CD4-positive, alpha-beta T cell (primary cell): ENCODE measurements at places on chromosomes 5 and 9. TPM values are rescaled to one million over a fixed set of nuclear protein-coding genes. Genes with fewer than 3 reads are reported as not detected.

- no peak for DNase-seq
- no peak overlapping the region for H3K27ac ChIP-seq
- peaks cover 5% of the 10 kb centered on the region for H3K4me1 ChIP-seq
- no peak overlapping the region for H3K4me3 ChIP-seq
Measured at GRCh38 chr5:6772886-6773285, 59.7 kb downstream of the TENT4A start.

DNA sequence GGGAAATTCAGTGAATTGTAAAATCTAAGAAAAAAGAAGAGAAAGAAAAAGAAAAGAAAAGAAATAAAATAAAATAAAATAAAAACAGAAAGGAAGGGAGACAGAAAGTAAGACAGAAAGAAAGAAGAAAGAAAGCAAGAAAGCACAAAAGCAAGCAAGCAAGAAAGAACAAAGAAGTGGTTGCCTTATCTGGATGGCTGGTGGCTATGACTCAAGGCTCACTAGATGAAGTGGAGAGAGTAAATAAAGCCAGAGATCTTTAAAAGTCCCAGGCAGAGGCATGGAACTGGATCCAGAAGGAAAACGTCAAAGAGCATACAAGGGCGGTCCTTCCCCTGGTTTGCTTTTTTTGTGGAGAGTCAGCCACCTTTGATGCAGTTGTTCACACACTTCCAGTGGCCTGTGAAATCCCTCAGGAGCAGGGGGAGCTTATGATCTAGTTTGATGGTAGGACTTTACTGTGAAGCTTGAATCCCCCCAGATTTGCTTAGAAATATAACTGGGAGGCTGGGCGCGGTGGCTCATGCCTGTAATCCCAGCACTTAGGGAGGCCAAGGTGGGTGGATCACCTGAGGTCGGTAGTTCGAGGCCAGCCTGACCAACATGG, 176.7 kb upstream of the HMHB1 start:
- H3K4me1 ChIP-seq = no peaks in the 10 kb centered on the region
- no peak for DNase-seq
- no peak overlapping the region for H3K4me3 ChIP-seq
- no peaks in the 10 kb centered on the region for H3K36me3 ChIP-seq
- H3K27ac ChIP-seq = no peak overlapping the region

DNA sequence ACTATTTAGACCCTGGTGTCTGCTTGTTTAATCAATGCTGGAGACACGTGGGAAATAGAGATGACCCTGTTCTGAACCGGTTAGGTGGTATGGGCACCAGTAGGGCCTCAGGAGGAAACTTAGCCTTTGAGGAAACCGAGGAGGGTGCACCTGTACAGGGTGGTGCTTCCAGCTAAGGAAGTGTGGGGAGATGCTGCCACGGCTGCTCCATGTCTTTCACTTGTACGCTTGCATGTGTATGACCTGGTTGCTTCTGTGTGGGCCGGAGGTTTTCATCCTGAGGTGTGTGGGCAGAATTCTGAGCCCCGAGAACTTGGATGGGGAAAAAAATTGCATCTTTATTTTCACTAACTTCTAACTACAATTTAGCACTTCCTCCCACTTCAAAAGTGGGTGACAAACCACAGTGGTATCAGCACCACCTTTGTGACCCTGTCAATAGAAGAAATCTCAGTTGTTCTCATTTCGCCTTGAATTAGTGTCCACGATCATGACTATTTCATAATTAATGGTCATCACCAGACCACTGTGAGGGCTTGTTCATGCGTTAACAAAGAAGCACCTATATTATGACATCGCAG, 99.8 kb upstream of the SPATA31C2 start:
- no peak overlapping the region for H3K27ac ChIP-seq
- peaks cover 2% of the 10 kb centered on the region for H3K27me3 ChIP-seq
- H3K4me1 ChIP-seq = peaks cover 7% of the 10 kb centered on the region
- DNase-seq = no peak
- no peaks in the 10 kb centered on the region for H3K36me3 ChIP-seq

GRCh38 chr5:105687493-105687892, 1983.2 kb downstream of the EFNA5 start:
- H3K27ac ChIP-seq = no peak overlapping the region
- no peaks in the 10 kb centered on the region for H3K36me3 ChIP-seq
- no peaks in the 10 kb centered on the region for H3K4me1 ChIP-seq
- H3K27me3 ChIP-seq = no peaks in the 10 kb centered on the region

DNA sequence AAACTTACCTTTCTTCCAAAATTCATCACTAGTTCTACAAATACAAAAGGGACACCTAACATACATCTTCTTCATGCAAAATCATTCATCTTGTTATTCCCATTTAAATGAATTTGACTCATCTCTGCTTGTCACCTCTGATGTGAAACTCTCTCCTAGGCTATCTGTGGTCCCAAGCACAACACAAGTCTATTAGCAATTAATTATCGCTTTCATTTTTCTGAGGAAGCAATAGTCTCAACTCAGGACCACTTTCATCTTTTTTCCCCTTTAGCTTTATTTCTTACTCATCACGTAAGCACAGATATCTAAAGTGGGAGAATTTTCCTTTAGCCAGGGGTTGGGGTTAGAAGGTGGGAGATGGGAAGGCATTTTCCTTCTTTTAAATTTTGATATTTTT, 131.9 kb downstream of the ST8SIA4 start:
- H3K27me3 ChIP-seq = no peaks in the 10 kb centered on the region
- H3K4me1 ChIP-seq = no peaks in the 10 kb centered on the region
- DNase-seq = no peak
- H3K4me3 ChIP-seq = no peak overlapping the region
- H3K36me3 ChIP-seq = no peaks in the 10 kb centered on the region

DNA sequence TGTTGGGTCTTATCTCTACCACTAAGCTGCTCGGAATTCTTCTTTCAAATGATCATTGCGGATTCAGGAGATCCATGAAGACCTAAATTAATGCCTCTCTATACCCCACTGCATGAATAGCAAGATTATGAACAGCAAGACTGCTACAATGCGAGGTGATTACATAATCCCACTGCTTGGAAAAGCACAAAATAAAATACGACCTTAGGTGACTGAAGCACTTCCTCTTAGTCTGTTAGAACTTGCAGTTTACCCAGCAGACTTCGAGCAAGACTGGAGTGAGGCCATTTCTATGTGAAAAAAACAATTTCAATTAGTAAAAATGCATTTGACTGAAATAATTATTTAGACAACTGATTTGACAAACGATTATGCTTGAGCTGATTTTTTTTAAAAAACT, 59.8 kb downstream of the SH3RF2 start:
- H3K36me3 ChIP-seq = no peaks in the 10 kb centered on the region
- H3K27me3 ChIP-seq = no peaks in the 10 kb centered on the region
- no peak overlapping the region for H3K27ac ChIP-seq
- no peaks in the 10 kb centered on the region for H3K4me1 ChIP-seq
- H3K4me3 ChIP-seq = no peak overlapping the region

DNA sequence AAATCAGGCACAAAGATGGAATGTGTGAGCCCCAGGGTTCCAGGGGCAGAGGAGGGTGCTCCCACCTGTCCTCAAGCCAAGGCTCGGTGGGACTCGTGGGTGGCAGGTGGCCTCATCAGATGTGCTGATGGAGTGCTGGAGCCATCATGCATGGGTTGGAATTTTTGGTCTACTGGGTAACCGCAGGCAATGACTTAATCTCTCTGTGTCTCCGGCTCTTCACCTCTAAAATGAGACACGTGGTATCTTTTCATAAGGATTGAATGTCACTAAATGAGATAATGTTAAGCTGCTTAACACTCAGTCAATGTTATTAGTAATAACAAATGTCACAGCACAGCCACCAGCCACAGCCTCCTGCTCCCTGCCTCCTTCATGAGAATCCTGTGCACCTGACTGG, 245.5 kb downstream of the HSPA4 start:
- H3K4me1 ChIP-seq = peaks cover 7% of the 10 kb centered on the region
- no peaks in the 10 kb centered on the region for H3K36me3 ChIP-seq
- no peak overlapping the region for H3K27ac ChIP-seq
- H3K4me3 ChIP-seq = no peak overlapping the region

MARVELD2 gene
- total RNA-seq = 0.19 TPM

BTF3 gene
- 756 TPM for total RNA-seq

NUDCD2 gene
- total RNA-seq = 18.0 TPM
